ENCODE measurements at places on chromosomes 4 and X.

DNA sequence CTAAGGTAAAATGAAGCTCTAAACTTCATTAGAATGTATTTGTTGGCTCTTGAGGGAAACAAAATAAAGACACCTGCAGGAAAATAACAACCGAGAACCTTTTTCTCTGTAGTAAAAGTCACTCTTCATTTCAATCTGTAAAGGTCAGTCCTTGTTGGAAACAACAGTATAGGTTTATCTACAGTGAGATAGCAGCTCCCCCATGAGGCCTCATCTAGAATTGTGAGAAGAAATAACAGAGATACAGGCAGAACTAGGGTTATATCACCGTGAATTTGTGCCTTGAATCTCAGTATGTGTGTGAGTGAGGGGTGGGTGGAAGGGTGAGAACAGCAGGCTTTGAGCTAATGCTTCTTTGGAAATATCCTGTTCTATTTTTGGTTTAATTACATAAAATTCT is 107.8 kb upstream of the FMR1 start:
- DNase-seq, result peak; percentile 4

DNA sequence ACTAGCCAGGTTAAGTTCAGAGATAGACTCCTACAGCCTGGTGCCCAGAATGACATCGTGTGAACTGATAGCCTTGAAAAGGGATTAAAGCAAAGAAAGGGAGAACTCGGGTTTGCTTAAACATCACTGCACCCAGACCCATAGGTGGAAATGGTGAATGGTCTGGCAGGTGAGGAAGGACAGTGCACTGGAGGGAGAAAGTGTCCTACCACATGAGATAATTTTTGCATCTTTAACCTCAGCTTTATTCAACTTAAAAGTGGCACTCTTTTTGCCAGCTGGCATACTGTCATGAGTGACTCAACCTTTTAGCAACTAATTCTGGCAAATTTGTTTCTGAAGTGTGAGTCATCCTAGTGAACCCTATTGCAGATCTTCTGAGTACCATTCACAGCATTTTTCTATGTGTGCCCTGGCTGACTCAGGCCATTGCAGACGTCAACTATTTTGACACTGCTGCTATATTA is 53.0 kb upstream of the DAPP1 start:
- DNase-seq, result peak; percentile 75

GRCh38 chrX:2237976-2238375 is 262.8 kb downstream of the DHRSX start:
- DNase-seq, result no peak

GRCh38 chrX:71993371-71993770 is 82.7 kb downstream of the NHSL2 start:
- no peak for DNase-seq

DNA sequence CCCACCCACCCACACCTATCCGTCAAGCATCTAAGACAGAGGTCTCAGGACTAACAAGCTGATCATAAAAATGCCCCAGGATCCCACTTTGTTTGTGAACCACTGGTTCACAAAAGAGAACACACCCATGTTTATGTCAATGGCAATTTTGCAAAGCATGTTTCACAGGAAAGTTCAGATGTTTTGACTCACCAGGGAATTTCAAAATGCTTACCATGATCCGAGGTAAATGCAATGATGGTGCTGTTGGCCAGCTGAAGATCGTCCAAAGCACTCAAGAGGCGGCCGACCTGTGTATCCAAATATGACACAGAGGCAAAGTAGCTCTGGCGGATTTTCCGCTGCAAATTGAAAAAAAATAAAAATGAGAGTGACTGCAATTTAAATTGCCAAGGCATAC is 15.0 kb downstream of the IDS start:
- no peak for DNase-seq

DNA sequence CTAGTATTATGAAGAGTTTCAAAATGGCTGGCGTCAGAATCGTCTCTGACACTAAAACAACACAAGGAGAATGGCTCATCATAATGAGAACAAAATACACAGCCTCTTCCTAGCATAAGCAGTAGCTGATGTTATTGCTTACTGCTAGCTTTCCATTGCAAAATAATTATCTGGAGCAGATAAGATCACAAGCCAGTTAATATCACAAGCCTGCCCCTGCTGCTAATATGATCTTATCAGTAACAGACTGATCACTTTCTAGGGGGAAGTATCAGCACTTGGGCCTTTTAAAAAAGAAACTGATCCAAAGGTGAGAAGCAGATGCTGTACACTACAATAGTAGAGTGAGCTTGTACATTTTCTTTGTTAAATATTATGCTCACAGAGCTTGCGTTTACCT is 554.8 kb upstream of the PABPC4L start:
- DNase-seq, result no peak

- peak; percentile 81 for DNase-seq
Measured at GRCh38 chr4:47031011-47031678, at the start of gene GABRB1. GABRB1 (plus strand) TSS chr4:47031567.

DNA sequence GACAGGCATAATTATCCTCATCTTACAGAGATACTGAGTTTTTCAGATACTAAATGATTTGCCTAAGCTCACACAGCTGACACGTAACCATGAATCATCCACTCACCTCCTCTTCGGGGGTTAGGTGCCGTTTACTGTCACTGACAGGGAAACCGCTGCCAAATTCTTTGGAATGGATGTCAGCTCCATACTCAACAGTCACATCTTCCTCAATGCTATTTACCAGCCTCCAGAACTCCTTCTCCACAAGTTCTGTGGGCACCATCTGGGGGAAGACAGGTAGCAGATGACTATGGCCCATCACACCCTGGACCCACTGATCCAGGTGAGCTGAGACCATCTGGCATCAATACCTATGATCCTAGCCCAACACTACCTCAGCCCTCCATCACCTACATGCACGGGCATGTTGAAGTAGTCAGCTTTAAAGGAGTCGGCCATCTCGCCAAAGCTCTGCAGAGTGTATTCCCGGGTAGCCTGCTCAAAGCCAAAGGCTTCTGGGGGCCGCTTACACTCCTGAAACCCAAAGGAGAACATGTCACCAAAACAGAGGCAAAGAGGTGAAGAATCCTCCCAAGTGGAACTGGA is 13.5 kb downstream of the KDM5C start:
- peak; percentile 39 for DNase-seq

GRCh38 chr4:27017623-27018022 is 157.0 kb downstream of the STIM2 start:
- DNase-seq, result no peak

GRCh38 chrX:131650637-131651410 is 107.0 kb downstream of the OR13H1 start:
- no peak for DNase-seq

DNA sequence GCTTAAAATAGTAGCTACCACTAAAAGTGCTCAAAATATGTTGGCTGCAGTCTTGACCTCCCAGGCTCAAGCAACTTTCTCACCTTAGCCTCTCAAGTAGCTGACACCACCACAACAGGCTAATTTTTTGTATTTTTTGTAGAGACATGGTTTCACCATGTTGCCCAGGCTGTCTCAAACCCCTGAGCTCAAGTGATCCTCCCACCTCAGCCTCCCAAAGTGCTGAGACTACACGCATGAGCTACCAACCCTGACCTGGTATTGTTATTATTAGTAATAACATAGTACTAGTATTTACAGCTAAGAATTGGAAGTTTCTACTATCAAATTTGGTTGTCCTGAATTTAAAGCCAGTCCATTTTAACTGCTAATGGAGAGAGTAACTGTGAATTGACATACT is 18.0 kb downstream of the STAP1 start:
- no peak for DNase-seq

- DNase-seq, result no peak
Measured at GRCh38 chr4:39873823-39874222, 103.9 kb downstream of the PDS5A start.

- DNase-seq, result no peak
Measured at GRCh38 chrX:24146283-24146949, 3.1 kb upstream of the ZFX start.

GRCh38 chr4:187996502-187997177 is 1.1 kb downstream of the ZFP42 start:
- DNase-seq, result no peak

DNA sequence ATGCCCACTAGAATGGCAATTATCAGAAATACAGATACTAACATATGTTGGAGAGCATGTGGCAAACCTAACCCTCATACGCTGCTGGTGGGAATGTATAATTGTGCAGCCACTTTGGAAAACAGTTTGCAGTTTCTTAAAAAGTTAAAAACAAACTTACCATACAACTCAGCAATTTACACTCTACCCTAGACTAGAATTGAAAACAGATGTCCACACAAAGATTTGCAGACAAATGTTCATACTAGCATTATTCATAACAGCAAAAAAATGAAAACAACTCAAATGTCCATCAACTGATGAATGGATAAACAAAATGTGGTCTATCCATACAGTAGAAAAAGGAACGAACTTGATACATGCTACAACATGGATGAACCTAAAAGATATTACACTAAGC is 64.4 kb downstream of the SLC9A7 start:
- DNase-seq, result no peak

GRCh38 chrX:13212191-13212651 is 107.6 kb downstream of the ATXN3L start:
- DNase-seq, result no peak

- DNase-seq, result no peak
Measured at GRCh38 chr4:6527683-6528595, 47.0 kb upstream of the MAN2B2 start.

GRCh38 chr4:10962246-10962645 is 277.7 kb upstream of the CLNK start:
- no peak for DNase-seq

- DNase-seq, result no peak
Measured at GRCh38 chrX:5650904-5651303, 577.8 kb downstream of the NLGN4X start.

DNA sequence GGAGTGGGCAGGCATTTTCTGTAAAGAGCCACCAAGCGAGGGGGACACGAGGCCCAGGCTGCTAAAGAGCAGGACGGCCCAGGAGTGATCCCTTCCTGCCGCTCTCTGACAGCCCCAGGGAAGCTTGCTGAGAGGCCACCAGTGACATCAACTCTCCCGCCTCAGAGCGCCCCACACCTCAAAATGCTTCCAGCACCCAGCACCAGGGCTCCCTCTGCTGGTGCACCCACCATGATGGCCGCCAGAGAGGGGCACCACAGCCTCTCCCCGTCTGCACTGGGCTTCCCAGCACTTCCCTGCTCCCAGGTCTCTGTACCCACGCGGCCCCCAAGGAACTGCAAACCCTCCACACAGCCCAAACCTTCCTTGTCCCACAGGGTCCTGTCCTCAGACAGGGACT is 40.4 kb downstream of the GAK start:
- DNase-seq, result no peak

GRCh38 chr4:168759321-168759720 is 250.7 kb downstream of the CBR4 start:
- no peak for DNase-seq

- DNase-seq, result no peak
Measured at GRCh38 chr4:121056066-121056465, 16.3 kb downstream of the NDNF start.

DNA sequence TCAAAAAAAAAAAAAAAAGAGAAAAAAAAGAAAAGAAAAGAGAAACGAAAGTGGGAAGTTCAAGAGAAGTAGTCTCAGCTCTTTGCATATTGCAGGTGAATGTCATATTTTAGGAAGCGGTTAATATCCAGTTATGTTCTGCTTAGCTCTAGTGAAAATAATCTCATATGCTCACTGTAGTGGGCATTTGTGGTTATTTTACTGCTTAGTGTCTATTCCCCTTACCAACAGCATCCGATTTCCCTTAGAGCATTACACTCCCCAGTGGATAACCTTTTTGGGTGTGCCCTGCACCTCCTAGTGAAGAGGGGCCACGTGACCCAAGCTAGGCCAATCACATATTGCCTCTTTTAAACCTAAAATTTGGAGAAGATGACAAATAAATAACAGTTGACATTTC is 111.2 kb upstream of the ZNF827 start:
- no peak for DNase-seq

- DNase-seq, result no peak
Measured at GRCh38 chr4:186296481-186296880, 30.5 kb downstream of the F11 start.
